ENCODE measurements at places on chromosomes 12 and 14.

GRCh38 chr12:55043542-55043941, 23.8 kb downstream of the NEUROD4 start:
- no peak for DNase-seq

GRCh38 chr12:6967651-6968100, 2.8 kb downstream of the PHB2 start:
- DNase-seq = no peak

DNA sequence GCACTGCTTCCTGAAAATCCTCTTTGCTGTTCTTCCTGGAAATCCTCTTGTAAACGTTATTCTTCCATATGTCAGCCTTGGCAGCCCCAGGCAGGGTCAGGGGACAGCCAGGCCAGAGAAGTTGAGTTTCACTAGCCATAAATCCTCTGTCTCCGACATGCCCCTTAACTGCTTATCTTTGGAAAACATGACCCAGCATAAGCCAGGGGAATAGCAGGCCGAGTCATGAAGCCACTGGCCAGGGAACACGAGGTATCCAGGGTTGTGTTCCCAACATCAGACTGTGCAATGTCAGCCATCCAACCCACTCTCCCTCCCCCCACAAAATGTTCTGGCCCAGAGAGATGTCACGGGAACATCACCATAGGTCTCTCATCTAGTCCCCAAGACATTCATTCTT, 453.9 kb downstream of the MED13L start:
- no peak for DNase-seq

DNA sequence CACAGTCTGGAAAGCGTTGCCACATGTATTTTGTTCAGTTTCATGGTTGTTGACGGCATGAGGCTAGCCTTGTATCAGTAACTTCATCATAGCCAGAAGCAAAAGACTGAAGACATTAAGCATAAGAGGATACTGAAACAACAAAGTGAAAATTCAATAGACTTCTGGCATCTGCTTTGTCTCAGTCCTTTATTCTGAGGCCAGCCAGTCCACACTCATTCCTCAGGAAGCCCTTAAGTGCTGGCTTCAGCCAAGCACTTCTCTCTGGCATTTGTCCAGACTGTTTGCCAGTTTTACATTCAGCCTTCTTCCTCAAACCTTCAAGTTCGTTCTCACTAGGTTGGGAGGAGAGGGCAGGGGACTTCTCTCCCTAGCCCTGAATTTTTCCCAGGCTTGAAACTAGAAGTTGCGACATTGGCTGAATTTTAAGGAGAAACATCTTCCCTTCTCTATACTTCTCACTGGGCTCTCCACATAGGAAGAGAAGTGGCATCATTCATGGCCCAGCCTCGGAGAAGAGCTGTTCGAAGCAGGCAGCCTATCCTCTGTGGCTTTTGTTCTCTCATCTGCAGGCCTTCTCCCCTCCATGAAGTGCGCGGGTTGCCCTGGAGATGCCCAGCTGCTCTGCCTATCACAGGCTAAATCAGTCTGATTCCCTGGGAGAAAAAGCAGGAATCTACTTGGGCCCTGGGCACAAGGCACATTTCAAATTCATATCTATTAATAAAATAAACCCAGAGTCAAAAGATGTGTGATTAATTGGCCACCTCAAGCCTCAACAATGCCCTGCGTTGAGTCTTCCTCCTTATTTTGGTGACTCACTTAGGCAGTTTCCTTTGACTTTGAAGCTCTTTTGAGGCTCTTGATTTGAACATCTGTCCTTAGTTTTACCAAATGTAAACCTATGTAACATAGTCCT, 130.9 kb upstream of the PLEKHA5 start:
- DNase-seq = no peak

DNA sequence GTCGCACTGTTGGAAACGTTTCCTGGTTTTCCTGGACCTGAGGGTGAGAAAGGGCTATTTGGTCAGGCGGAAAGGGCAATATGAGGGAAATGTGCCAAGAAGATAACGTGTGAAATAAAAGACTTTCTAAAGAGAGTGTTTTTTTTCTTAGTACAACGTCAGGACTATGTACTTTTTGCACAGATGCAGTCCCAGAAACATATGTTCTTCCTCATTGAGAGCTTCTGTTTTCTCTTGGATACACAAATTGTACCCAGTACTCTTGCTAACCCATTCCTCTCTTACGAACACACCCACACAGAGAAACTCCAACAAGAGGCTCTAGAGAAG, 669 bp upstream of the PKP2 start:
- DNase-seq = no peak

GRCh38 chr12:6927379-6928021, at the start of gene ATN1:
Gene ATN1 (plus strand): TSS chr12:6927959. CDS start chr12:6934002, 6,043 bp downstream.
- peak; percentile 53 for DNase-seq

- DNase-seq = no peak
These were observed 49.0 kb upstream of the PIWIL1 start for GRCh38 chr12:130288691-130289090.

Data from stimulated activated CD4-positive, alpha-beta T cell treated with anti-CD3 and anti-CD28 coated beads, Interleukin-4, amount 100 ng/mL, for 24 hours (primary cell).